PC-9 (cell line): ENCODE measurements at places on chromosomes 12 and 14. TPM values are rescaled to one million over a fixed set of nuclear protein-coding genes. Genes with fewer than 3 reads are reported as not detected.

- DNase-seq: no peak
Observed at GRCh38 chr12:116759783-116760621, 21.9 kb downstream of the RNFT2 start.

- no peak for DNase-seq
Observed at GRCh38 chr14:53035336-53036210, 84.7 kb upstream of the FERMT2 start.

The TAS2R8 gene
- not detected in 2 replicates for total RNA-seq

The MANSC1 gene
- total RNA-seq: 25.5 and 32.0 TPM in 2 replicates

The KRT6C gene
- total RNA-seq: not detected in 2 replicates
